ENCODE measurements at places on chromosomes 7 and 10.

DNA sequence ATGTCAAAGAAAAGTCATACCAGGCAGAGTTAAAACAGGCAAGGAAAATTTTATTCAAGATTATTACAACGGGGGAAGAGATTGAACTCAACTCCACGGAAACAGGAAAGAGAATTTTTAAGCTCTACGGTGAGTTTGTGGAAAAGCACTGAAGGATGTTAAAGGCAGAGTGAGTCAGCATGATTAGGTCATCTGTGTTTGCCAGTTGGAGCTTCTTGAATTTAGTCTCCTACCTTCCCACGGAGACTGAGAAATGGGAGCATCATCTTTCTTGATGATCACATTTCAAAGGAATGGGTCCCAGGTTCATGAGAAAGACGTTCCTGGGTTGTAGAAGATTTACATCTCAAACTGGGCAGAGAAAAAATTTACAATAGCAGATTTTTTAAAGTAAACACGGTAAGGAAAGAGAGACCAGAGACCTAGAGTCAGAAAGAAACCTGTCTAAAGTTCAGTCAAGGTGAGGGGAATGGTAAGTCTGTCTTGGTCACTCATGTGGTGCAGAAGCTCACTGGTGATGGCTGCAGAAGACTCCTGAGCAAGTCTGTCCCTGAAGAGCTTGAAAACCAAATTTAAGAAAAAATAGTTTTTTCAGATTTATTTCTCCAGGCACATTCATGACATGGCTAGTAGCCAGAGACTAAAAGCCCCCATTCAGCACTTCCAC lies 516.9 kb upstream of the LRRN3 start:
- DNase-seq = no peak

DNA sequence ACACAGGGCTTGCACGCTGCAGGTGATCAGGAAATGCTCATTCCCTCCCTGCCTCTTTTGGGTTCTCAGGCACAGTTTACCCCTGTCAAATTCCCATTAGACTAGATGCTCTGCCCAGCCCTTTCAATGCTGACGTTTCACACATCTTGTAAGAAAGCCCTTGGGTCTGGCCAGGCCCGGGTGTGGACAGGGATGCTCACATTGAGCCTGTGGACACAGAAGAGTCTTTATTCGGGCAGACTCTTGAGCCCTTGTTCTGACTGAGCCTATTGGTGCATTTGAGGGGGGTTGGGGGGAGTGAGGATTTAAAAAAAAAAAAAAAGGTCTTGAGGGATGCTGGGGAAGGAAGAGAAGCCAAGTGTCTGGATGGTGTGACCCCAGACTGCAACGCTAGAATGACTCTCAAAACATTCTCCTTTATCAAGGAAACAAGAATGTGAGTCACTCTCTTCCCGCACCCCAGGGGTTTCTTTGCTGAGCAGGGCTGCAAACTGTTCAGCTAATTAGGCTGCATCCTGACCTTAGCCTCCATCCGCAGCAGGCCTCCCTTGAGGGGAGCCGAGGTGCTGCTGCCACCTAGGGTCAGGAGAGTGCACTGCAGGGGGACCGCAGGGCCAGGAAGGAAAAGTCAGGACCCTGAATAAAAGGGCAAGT lies 53.6 kb upstream of the TMEM72 start:
- peak; percentile 51 for DNase-seq

GRCh38 chr10:7491949-7492659 lies 81.3 kb upstream of the SFMBT2 start:
- no peak for DNase-seq

DNA sequence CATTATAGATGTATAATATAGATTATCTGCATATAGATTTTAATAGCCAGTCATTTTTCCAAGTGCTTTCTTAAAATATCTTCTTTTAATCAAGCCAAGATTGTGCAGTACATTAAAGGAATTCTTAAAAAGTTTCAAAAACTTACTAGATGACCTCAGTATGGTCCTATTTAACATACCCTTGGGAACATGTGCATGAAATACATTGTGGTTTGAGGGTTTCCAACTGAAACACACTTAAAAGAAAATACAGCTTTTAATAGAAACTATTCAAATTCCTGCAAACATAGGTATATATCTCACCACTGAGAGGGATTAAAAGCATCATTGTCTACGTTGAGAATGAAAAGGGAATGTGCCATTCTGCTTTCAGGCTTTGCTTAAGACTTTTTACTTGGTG lies 364.9 kb downstream of the SUGCT start:
- no peak for DNase-seq

GRCh38 chr10:27745732-27746396 lies at the start of gene MKX:
Gene MKX (minus strand): TSS chr10:27745819. CDS start chr10:27743415, 2,404 bp downstream.
- peak; percentile 24 for DNase-seq

GRCh38 chr10:18557960-18558359 lies 93.4 kb downstream of the NSUN6 start:
- DNase-seq = no peak

- no peak for DNase-seq
Observed at GRCh38 chr7:122148081-122148480, 4.0 kb upstream of the AASS start.

DNA sequence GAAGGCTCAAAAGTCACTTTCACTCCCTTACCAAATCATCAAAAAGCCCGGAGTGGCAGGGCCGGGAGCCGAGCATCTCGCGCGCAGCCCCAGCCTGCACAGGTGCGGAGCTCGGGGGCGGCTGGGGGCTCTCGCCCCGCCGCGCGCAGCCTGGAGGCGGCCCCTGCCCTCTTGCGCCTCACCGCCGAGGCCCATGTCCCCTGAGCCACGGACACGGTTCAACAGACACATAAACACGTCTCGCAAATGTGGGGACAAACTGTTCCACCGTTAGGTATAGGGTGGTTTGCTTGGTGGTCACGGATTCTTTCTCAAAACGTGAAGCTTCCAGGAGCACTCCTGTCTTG lies 700 bp downstream of the GSAP start:
- DNase-seq = peak; percentile 20

DNA sequence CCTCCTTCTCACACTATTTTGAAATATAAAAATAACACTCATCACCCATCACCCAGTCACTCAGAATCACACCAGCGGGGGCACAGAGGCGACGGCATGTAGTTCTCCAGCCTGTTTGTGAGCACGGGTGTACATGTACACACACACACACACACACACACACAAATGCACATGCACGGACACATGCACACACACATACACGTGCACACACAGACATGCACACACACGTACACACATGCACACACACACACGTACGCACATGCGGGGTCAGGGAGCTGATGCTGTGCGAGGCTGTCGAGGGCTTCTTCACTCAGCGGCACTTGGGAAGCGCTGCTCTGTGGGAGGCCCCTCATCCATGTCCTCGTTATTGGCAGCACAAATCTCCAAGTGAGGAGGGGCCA lies 178.8 kb downstream of the ELFN1 start:
- DNase-seq = no peak

DNA sequence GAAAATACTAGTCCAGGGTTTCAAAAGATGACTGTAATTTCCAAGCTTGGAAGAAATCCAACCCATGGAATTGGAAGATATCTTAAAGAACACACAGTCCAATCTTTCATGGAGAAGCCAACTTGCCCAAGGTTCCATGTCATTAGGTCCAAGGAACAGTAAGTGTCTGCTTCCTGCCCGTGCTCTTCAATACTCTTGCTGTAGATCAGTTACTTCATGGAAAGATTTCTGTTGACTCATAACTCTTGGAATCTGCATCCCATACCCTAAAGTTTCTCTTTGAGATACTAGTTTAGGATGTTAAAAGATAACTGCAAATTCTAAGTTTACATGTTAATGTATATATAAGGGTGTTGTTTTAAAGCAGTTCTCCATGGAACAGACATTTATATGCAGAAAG lies 127.9 kb upstream of the SLC13A1 start:
- DNase-seq = no peak

DNA sequence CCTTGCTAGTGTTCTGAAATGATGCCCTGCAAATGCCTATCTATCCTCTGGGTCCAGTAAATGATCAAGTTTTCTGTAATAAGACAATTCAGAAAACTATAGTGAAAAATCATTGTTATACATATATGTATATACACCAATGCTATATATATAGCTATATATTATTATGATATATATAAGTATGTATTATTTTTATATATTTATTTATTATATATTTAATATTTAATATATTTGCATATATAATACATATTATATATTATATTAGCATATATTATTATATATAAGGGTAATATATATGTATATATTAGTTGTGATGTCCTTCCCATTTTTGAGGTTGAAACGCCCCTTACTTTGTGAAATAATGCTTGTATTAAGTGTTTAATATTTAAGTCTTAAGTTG lies 181.4 kb upstream of the CACNA2D1 start:
- no peak for DNase-seq

DNA sequence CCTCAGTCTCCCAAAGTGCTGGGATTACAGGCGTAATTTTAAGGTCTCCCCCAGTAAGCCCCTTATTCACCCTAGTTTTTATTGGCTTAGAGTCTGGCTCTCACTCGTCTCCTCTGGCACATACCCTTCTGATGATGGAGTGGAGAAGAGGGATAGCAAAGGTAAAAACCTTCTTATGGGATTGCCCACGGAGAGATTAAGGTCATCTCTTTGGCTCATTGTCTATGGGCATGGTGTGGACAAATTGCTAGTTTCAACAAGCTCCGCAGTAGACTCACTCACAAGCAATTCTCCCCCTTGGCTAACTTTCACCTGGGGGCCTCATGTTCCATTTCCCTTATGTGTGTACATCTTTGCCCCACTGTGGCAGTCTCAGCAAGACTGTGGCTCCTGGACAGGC lies 22.4 kb upstream of the TSGA13 start:
- no peak for DNase-seq

- DNase-seq = no peak
Observed at GRCh38 chr10:97718659-97719142, 5.2 kb downstream of the MARVELD1 start.

DNA sequence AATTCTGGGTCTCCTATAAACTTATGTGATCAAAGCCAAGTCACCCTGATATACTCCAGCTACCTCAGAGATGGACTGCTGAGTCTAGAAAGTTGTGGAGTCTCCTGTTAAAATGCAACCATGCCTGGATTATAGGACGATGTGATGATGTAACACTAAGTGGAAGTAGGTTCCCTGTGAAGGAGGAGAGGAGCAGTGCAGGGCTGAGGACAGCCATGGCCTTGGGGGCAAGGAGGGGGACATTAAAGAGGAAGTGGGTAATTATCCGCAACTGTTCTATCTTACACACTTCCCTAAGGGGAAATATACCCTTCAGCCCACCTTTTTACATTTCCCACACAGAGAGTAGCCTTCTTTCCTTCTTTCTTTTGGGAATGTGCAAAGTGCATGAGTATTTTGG lies 63.8 kb downstream of the MTPN start:
- no peak for DNase-seq

DNA sequence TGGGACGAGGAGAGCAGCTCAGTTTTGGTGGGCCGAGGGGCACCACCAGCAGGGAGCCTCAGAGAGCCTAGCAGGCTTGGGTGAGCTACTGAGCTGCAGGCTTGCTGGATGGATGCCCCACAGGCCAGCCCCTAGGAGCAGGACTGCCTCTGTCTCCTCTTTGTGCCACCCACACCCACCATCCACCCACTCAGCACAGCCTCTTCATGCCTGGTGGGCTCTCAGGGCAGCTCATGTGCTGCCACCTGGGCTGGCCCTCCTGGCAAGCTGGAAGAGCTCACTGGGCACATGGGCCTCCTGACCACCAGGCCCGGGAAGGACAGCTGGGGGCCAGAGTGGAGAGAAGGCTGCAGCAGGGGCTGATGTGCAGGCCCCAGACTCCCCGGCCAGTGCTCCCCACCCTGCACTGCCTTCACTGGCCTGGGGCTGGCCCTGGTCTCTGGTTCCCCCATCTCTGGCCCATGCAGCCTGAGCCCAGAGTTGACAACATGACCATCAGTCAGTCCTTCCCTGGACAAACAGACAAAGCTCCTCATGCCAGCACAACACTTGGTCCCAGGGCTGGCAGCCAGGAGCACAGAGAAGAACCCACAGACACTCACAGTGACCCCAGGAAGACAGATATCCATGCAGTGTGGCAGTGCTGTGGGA lies 8.2 kb downstream of the RASGEF1A start:
- DNase-seq = no peak

GRCh38 chr7:37526623-37527022 lies 78.0 kb upstream of the ELMO1 start:
- no peak for DNase-seq

GRCh38 chr7:133190172-133190528 lies 62.7 kb upstream of the EXOC4 start:
- DNase-seq = no peak

DNA sequence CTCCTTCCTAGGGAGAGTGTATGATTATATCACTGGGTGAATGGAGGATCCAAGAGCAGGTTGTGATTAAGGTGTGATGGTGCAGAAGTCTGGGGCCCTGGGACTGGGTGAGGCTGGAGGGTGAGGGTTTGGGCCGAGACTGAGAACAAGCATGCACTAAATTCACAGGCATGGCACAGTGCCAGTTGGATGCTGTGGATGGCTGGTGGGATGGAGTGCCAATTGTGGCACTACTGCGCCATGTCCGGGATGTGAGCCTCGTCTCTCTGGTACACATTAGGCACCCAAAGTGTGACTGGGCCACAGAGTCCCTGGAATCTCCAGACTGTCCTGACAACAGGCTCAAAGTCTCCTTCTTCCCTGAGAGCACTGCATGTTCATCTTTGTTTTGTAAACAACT lies 208.1 kb downstream of the EMX2 start:
- DNase-seq = no peak

GRCh38 chr10:78297997-78298396 lies 264.3 kb downstream of the RPS24 start:
- no peak for DNase-seq

DNA sequence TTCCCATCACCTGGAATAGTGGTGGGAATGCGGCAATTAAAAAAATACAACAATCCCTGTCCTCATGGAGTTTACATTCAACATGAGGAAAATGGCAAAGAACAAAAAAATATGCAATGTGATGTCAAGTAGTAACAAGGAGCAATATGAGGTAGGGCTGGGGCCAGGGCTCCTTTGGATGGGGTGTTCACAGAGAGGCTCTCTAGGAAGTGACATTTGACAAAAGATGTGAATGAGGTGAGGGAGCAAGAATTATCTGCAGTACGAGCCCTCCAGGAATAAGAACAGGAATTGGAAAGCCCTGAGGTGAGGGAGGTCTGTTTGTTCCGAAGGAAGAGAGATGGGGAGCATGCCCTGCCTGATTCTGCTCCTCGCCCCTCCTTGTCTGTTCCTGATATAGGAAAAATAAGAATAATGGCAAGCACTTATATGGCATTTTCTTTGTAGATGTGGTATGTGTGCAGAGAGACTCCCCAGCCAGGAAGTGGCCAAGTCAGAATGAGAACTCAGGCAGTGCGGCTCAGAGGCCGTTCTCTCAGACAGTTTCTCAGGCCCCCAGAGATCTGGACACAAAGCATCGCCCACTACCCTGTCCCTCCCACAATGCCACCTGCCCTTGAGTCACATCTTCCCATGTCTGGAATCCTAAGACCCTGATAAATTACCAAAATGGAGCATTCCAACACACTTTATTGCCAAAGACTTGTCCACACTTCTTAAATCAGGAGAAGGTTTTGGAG lies 105.6 kb downstream of the APBB1IP start:
- peak; percentile 4 for DNase-seq

DNA sequence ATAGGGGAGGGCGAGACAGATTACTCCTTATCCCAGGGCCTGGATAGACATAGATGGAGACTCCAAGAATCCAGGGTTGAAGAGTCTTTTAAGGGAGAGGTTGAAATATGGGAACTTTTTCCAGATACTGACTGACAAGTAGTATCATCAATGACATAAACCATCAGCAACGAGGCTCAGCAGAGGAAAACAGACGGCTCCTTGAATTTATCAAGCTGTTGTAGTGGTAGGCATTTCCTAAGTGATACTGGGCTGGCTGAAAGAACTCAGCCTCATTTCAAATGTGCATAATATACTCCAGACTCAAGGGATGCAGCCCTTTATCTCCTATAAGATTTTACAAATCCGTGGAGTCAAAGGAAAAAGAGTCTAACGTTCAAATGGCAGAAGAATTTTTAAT lies 150.5 kb downstream of the FANK1 start:
- DNase-seq = no peak

All from effector memory CD8-positive, alpha-beta T cell (primary cell).